ENCODE measurements at places on chromosomes 12 and 14. TPM values are rescaled to one million over a fixed set of nuclear protein-coding genes. Genes with fewer than 3 reads are reported as not detected.

The SYNDIG1L gene
- not detected for total RNA-seq

DNA sequence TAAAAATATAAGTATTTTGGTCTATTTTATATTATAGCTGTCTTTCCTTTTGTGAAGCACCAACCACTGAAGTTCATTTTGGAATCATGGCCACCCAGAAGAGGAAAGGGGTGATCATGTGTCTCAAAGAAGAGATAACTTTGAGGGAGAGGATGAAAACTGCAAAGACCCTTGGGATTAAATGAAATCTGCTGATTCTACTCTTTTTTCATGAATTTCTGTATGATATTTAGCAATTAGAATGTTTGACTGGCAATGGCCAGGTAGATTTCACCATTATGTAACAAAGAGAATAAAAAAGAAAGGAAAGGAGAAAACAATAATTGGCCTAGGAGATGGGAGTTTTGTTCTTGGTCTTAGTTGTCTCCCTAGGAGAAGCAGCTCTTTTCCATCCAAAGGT lies 350.8 kb downstream of the EMP1 start:
- DNase-seq, result no peak

DNA sequence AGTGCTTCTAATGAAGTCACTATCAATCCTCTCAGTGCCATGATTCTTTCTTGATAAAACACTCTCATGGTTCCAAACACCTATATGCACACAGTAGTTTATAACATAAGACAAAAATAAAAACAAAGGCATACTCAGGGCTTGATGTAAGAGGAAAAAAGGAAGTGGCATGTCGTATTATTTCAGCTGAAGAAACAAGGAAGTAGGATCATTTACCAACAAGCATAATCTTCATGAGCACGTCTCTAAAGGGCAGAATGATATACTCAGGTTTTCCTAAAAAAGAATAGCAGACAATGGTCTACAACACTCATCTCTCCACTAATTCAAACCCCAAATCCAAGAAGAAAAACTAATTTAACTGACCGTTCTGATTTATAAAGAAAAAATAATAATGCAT lies 33.9 kb downstream of the NUMB start:
- DNase-seq, result no peak

The PLCZ1 gene
- 0.18 TPM for total RNA-seq

- peak; percentile 72 for DNase-seq
Observed at GRCh38 chr14:63677891-63678379, 36.3 kb upstream of the WDR89 start.

DNA sequence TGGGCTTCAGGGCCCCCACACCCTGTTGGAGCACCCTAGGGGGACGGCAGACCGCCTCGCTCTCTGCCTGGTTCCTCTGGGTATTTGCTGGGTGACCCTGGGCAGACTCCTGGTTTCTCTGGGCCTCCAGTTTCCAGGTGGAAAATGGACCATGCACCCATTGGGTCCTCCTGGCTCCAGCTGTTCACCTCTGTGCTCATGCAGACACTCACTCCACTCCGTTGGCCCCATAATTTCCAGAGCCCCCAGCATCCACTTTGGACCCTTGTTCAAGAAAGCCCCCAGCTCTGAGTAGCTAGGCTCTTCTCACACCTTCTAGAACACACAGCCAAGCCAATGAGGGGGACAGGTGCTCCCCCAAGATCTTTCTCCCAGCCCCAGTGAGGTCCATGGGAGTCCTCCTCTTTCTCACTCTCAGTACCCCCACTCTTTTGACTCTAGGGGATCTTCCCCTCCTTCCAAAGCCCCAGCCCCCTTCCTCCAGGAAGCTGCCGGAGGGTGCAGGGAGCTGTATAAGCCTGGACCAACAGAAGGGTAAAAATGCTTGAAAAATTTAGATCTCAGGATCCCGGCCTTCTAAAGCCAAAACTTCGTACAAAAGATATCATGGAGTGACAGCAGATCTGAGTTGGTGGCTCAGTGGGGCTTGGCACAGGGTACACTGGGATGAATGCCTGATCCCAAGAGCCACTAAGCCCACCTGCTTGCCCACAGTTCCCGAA lies 174.8 kb upstream of the RTL1 start:
- DNase-seq, result no peak

The ANKRD33 gene
- not detected for total RNA-seq

The ABCC9 gene
- 20.0 TPM for total RNA-seq

The ABHD12B gene
- total RNA-seq, result not detected

The KLHDC1 gene
- 12.8 TPM for total RNA-seq

- DNase-seq, result no peak
Observed at GRCh38 chr14:52467515-52468266, 84.6 kb downstream of the TXNDC16 start.

The PRPH gene
- total RNA-seq, result 0.33 TPM

GRCh38 chr12:57162553-57163125 lies 15.2 kb upstream of the LRP1-AS start:
- DNase-seq, result no peak

- DNase-seq, result no peak
Observed at GRCh38 chr12:111342376-111342775, 26.5 kb downstream of the PHETA1 start.

The CD63 gene
- 6,536 TPM for total RNA-seq

- DNase-seq, result peak; percentile 16
Observed at GRCh38 chr14:79825046-79825521, 386.2 kb downstream of the DIO2 start.

- no peak for DNase-seq
Observed at GRCh38 chr14:79534703-79535353, 676.5 kb downstream of the DIO2 start.

DNA sequence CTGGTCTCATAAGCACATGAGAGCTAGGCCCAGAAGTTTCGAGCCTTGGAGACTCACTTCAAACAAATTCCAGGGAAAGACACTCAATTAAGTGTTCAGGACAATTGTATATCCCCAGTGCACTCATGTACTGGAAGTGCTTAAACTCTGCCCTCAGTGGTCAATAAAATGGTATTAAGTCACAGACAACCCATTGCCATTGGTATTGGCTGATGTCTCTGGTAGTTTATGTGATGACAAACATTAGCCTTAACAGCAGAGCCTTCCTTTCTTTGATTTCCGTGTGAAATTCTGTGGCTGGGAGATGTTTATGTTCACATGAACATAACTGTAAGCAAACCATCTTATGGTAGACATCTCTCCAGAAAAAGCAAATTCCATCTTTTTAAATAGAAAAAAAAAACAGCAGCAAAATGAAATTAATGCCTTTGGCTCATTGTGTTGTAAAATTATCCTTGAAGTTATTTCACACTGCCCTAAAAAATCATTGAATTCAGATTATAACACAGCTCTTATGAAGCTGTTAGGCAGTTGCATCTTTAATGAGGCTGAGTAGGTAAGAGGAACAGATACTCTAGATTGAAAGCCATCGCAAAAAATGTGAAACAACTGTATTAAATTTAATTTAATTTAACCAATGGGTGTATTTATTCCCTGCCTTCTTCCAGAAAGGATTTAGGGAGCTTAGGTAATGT lies 216.2 kb upstream of the PLEKHG7 start:
- no peak for DNase-seq

DNA sequence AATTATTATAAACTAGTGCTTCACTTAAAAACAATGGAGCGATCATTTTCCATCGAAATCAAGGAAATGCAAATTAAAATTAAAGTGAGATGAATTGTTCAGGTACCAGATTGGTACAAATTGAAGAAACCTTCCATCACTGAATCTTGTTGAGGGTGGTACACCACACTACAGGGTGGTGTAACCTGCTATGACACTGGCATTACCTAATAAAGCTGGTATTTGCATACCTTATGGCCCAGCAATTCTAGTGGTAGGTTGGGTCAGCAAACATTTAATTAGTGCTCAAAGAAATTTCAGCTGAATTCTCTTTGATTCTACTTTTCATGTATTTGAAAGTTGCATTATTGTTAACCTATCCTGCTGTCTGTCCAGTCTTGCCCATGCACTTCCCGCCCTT lies 9.2 kb downstream of the TIGAR start:
- DNase-seq, result no peak

The ANO2 gene
- total RNA-seq, result not detected

GRCh38 chr12:113469949-113470743 lies 1.5 kb downstream of the LHX5 start:
- DNase-seq, result no peak

The IFI27 gene
- total RNA-seq, result 78.2 TPM

The REP15 gene
- total RNA-seq, result 3.5 TPM

DNA sequence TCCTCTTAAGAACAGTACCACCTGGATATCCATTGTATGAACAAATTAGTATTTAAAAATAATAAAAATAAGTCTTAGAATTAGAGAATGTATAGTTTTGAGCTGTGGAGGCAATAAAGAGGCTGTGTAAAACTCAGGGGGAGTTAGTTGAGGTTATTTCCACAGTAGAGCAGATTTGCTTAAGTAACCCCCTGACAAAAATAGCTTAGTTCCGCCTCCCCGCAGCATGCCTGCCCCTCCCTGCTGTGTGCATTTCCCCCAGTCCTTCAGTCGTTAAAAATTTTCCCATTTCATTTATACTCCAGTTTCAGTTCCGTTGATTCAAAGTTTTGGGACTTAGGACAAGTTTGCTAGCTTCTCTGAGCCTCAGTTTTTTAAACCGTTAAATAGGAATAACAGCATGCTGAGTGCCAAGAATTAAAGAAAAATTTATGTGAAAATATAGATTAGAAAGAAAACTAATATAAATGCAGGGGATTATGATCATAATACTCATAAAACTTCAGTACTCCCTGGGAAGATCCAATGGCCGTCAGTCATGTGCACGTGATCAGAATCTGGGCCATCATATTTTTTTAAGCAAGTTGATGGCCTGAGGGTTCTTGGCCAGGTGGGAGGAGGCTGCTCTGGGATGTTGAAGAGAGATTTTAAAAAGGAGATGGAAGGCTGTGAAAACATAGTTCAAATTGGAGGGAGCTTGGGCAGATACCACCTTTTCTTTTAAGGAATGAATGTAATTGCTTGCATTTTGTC lies 14.5 kb upstream of the SLC38A2 start:
- peak; percentile 87 for DNase-seq

DNA sequence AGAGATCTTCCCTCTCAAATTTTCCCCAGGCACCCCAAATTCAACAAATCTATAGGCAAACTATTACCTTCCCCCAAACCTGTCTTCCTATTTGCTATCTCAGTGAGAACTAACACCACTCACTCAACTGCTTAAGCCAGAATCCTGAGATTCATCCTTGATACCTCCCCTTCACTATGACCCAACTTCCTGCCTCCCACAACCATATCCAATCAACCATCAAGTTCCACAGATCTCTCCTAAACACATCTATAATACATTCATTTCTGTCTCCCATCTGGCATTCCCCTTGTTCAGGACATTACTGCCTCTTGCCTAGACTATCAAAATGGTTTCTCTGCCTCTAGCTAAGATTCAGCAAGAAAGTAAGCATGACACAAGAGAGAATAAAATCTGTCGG lies 21.3 kb downstream of the YAF2 start:
- no peak for DNase-seq

The B4GALNT3 gene
- total RNA-seq, result 0.09 TPM

The PLEKHG7 gene
- total RNA-seq, result not detected

The GIT2 gene
- total RNA-seq, result 50.8 TPM

The NRXN3 gene
- 0.18 TPM for total RNA-seq

DNA sequence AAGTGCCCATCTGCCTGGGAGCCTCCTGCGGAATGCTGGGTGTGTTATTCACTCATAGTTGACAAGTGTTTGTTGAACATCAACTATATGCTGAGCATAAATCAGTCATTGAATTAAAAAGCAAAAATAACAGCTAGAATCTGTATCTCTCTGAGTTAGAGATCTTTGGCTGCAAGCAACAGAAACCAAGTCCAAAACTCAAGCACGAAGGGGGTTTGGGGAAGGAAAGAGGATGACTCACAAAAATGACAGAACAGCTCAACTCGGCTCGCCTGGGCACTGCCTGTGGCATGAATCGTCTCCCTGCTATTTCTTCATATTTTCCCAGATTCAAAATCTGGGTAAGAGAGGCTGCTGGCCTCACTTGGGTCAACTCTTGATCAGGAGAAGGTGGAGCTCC lies 72.6 kb upstream of the NCOR2 start:
- DNase-seq, result peak; percentile 76

DNA sequence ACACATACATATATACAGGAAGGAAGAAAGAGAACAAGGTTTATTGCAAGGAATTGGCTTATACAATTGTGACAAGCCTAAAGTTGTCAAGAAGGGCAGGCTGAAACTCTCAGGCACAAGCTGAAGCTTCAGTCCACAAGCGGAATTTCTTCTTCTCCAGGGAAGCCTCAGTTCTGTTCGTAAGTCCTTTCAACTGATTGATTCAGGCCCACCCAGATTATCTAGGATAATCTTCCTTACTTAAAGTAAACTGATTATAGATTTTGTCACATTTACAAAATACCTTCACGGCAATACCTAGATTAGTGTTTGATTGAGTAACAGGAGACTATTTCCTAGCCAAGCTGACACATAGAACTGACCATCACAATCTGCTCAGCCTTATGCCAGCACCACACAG lies 81.5 kb upstream of the TMEM260 start:
- DNase-seq, result no peak

GRCh38 chr14:31947680-31948595 lies 129.2 kb upstream of the ARHGAP5 start:
- no peak for DNase-seq

GRCh38 chr14:54137614-54137961 lies 181.0 kb upstream of the BMP4 start:
- no peak for DNase-seq

- no peak for DNase-seq
Observed at GRCh38 chr12:132525833-132526455, 36.0 kb downstream of the FBRSL1 start.

The TAMALIN gene
- total RNA-seq, result 7.3 TPM

The ISCU gene
- total RNA-seq, result 136 TPM

- no peak for DNase-seq
Observed at GRCh38 chr14:73753887-73754795, 40.0 kb upstream of the PNMA1 start.

DNA sequence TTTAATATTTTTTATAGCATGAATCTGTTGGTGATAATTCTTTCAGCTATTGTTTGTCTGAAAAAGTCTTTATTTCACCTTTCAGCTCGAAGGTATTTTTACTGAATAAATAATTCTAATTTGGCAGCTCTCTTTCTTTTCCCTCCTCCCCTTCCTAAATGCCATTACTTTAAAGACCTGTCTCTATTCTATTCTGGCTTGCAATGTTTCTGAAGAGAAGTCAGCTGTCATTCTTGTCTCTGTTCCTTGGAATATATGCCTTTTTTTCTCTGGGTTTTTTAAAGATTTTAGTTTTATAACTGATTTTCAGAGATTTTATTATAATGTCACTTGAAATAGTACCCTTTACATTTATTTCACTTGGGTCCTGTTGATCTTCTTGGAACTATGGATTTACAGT lies 237.9 kb upstream of the DAAM1 start:
- no peak for DNase-seq

GRCh38 chr12:77102123-77102522 lies 36.8 kb upstream of the E2F7 start:
- DNase-seq, result peak; percentile 47

- DNase-seq, result no peak
Observed at GRCh38 chr14:69161590-69161989, 8.7 kb upstream of the DCAF5 start.

The RHOJ gene
- 7.4 TPM for total RNA-seq

Data from fibroblast of the aortic adventitia (primary cell).